ENCODE measurements at places on chromosomes 6 and 20. TPM values are rescaled to one million over a fixed set of nuclear protein-coding genes. Genes with fewer than 3 reads are reported as not detected.

Gene GRIK2
- not detected for polyA plus RNA-seq

Gene SLPI
- polyA plus RNA-seq: not detected

Gene CCDC170
- polyA plus RNA-seq: not detected

Gene CD24
- 0.70 TPM for polyA plus RNA-seq

- peaks cover 22% of the 10 kb centered on the region for H3K4me1 ChIP-seq
- no peak overlapping the region for H3K27ac ChIP-seq
- H3K36me3 ChIP-seq: no peaks in the 10 kb centered on the region
- H3K4me3 ChIP-seq: no peak overlapping the region
Measured at GRCh38 chr6:15961635-15962448, 167.0 kb upstream of the MYLIP start.

GRCh38 chr6:33426590-33427511 lies 7.0 kb downstream of the SYNGAP1 start:
- peaks cover 56% of the 10 kb centered on the region for H3K4me1 ChIP-seq
- H3K4me3 ChIP-seq: peak overlapping the region; percentile 91
- peak overlapping the region; percentile 99 for H3K27ac ChIP-seq

DNA sequence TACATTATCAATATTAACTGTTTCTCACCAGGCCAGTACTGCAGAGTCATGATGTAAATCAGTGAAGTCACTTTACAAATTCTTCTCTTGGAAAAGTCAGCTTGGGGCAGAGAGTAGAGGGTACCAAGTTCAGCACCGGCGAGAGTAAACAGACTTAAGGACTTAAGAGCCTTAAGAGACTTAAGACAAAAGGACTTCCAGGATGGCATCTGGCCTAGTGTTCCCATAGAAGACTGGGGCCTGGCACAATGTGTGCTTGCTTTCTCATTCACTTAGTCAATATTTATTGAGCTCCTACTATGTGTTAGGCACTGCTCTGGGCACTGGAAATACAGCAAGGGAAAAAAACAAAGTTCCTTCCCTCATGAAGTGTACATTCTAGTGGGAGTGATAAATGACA lies 1.4 kb upstream of the SNPH start:
- no peaks in the 10 kb centered on the region for H3K27me3 ChIP-seq
- H3K4me3 ChIP-seq: peak overlapping the region; percentile 86

DNA sequence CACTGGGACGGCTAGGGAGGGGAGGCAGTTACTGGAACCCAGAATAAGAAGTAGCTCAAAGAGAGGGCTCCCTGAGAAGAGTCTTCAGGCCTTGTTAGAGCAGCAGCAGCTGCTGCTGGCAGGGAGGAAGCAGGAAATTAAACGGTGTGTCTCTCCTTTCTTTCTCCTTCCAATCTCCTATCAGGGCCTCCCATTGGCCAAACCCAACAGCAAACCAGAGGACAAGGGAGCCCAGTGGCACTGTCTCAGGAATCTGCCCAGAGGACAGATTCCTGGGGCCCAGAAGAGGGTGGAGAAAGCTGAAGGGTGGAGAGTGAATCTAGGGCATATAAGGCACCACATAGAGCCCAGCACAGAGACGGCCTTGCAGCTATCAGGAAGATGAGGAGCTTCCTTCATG lies 10.2 kb downstream of the BTN3A1 start:
- H3K36me3 ChIP-seq: peaks cover 47% of the 10 kb centered on the region
- peaks cover 27% of the 10 kb centered on the region for H3K4me1 ChIP-seq
- H3K27ac ChIP-seq: peak overlapping the region; percentile 82
- H3K4me3 ChIP-seq: no peak overlapping the region
- DNase-seq: no peak

DNA sequence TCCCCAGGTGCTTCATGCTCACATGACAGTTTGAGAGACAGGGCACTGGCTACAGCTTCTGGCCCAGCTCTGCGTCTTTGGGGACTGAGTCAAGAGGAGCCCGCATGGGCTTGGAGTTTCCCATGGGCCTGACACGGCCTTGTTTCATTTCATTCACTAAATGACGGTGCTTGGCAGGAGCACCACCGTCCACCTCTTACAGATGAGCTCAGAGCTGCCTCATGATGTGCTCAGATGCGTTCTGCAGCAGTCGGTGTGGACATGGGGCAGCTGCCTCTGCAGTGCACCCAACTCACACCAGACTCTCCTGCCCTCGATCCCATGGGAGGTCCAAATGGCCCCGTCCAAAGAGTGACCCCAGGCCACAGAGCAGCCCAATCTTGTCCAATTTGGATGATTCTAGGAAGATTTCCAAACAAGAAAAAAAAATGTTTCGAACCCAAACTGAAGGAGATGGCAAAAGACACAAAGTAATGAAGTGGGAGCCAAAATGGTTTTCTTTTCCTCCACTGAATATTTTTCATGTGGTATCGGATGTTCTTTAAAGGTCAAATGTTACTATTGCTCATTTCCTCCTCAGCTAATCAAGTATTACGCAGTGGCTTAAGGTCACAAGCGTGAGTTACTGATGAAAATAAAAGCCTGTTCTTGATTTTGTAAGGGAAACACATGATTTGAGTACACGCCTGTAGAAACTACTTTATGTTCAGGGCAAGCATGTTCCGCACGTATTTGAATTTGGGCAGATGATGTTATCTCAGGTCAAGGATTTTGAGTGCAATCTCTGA lies 524.2 kb downstream of the CDH26 start:
- H3K27me3 ChIP-seq: no peaks in the 10 kb centered on the region
- no peaks in the 10 kb centered on the region for H3K36me3 ChIP-seq
- DNase-seq: no peak
- no peak overlapping the region for H3K27ac ChIP-seq
- no peaks in the 10 kb centered on the region for H3K4me1 ChIP-seq

GRCh38 chr6:154800338-154800737 lies 67.1 kb downstream of the SCAF8 start:
- H3K27me3 ChIP-seq: no peaks in the 10 kb centered on the region
- H3K4me1 ChIP-seq: peaks cover 30% of the 10 kb centered on the region
- H3K36me3 ChIP-seq: peaks cover 74% of the 10 kb centered on the region
- H3K4me3 ChIP-seq: no peak overlapping the region

GRCh38 chr6:90238496-90239266 lies 58.0 kb downstream of the BACH2 start:
- H3K36me3 ChIP-seq: peaks cover 23% of the 10 kb centered on the region
- H3K4me3 ChIP-seq: peak overlapping the region; percentile 58
- peak overlapping the region; percentile 91 for H3K27ac ChIP-seq
- peaks cover 84% of the 10 kb centered on the region for H3K4me1 ChIP-seq

DNA sequence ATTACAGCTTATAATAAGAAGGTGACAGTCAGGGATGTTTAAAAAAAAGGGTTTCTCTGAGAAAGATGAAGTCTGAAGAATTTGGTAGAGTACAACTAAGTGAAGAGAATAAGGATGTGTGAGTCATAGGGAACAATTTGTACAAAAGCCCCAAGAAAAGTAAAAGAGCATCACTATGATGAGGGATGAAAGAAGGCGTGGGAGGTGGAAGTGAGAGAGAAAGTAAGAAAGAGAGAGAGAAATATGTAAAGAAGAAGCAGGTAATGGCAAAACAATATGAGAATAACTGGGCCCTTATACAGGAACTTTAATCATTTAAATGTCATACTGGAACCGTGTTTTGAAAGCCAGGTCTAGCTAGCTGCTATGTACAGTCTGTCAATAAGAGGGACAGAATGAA lies 179.4 kb downstream of the ASCC3 start:
- H3K4me3 ChIP-seq: no peak overlapping the region
- peaks cover 61% of the 10 kb centered on the region for H3K36me3 ChIP-seq
- no peak for DNase-seq
- peaks cover 8% of the 10 kb centered on the region for H3K4me1 ChIP-seq
- H3K27ac ChIP-seq: no peak overlapping the region
- no peaks in the 10 kb centered on the region for H3K27me3 ChIP-seq

GRCh38 chr6:28656715-28657114 lies 131.0 kb downstream of the GPX5 start:
- peaks cover 23% of the 10 kb centered on the region for H3K4me1 ChIP-seq
- H3K27ac ChIP-seq: no peak overlapping the region
- H3K27me3 ChIP-seq: peaks cover 57% of the 10 kb centered on the region

DNA sequence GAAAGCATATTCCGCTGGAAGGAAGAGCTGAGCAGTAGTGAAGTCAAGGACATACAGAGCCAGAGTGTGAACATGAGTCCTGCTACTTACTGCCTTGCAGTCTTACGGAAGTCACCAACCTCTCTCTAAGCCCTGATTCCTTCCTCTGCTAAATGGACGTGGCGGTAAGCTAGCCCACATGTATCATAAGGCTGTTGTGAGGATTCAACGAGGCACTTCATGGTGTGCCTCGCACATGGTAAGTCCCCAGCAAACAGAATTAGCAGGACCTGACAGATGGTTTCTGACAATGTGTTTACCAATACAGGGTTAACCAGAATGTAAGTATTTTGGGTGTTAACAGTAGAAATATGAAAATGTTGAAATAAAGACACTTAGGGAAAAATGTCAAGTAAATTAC lies 93.2 kb downstream of the IRF4 start:
- H3K27me3 ChIP-seq: no peaks in the 10 kb centered on the region
- H3K27ac ChIP-seq: no peak overlapping the region
- no peak for DNase-seq
- peaks cover 20% of the 10 kb centered on the region for H3K4me1 ChIP-seq
- no peak overlapping the region for H3K4me3 ChIP-seq

DNA sequence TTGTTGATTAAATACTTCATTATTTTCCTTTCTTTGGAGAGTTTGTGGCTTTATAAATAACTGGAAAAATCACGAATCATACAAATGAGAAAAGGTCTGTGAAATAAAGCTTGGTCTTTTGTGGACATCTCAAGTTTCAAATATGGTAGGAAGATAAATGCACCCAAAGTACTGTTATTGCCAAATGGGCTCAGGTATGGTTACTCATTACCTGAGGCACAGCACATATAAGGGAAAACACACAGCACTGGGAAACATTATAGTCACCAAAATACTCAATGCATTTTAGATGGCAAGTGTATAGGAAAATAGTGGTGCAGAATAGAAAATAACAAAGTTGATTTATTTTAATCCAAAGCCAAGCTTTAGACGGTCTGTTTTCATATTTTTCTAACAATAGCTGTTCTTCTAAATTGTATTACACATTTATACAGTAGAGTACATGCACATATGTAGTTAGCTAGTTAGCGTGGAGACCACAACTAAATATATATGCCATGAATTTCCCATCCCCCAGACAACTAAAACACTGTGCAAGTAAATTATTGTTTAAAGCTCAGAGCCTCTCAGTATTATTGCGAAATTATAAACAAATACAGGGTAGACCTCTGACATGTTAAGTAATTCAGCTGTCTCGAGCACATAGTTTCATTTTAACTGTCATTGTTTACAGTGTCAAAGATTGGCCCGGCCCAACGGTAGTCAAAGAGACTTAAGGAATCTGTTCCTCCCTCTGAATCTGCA lies 336.0 kb downstream of the SYNE1 start:
- H3K4me1 ChIP-seq: peaks cover 46% of the 10 kb centered on the region
- H3K36me3 ChIP-seq: no peaks in the 10 kb centered on the region
- H3K27ac ChIP-seq: peak overlapping the region; percentile 99
